Activated CD4-positive, alpha-beta T cell treated with anti-CD3 and anti-CD28 coated beads for 36 hours (primary cell): ENCODE measurements at places on chromosomes 12 and 14.

GRCh38 chr12:48996794-48997718 is 2.1 kb downstream of the DDN start:
- peaks cover 52% of the 10 kb centered on the region for H3K27me3 ChIP-seq
- peaks cover 26% of the 10 kb centered on the region for H3K4me1 ChIP-seq
- peak; percentile 84 for DNase-seq
- no peak overlapping the region for H3K27ac ChIP-seq
- H3K36me3 ChIP-seq, result peaks cover 15% of the 10 kb centered on the region

DNA sequence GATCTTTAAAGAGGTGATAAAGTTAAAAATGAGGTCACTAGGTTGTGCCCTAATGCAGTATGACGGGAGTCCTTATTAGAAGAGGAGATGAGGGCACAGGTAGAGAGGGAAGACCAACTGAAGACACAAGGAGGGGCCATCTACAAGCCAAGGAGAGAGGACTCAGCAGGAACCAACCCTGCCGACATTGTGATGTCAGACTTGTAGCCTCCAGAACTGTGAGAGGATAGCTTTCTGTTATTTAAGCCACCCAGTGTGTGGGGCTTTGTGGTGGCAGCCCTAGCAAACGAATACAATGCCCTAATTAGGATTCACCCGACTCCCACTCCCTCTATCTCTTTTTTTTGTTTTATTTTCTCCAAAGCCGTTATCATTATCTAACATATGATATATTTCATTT is 7.9 kb upstream of the IL26 start:
- peaks cover 33% of the 10 kb centered on the region for H3K4me1 ChIP-seq
- no peak overlapping the region for H3K4me3 ChIP-seq
- no peaks in the 10 kb centered on the region for H3K36me3 ChIP-seq
- no peak for DNase-seq
- H3K27me3 ChIP-seq, result peaks cover 2% of the 10 kb centered on the region
- no peak overlapping the region for H3K27ac ChIP-seq

- H3K27me3 ChIP-seq, result no peaks in the 10 kb centered on the region
- no peak overlapping the region for H3K27ac ChIP-seq
- DNase-seq, result no peak
- no peak overlapping the region for H3K4me3 ChIP-seq
- no peaks in the 10 kb centered on the region for H3K4me1 ChIP-seq
- no peaks in the 10 kb centered on the region for H3K36me3 ChIP-seq
Observed at GRCh38 chr14:102940729-102941362, 18.4 kb downstream of the AMN start.

DNA sequence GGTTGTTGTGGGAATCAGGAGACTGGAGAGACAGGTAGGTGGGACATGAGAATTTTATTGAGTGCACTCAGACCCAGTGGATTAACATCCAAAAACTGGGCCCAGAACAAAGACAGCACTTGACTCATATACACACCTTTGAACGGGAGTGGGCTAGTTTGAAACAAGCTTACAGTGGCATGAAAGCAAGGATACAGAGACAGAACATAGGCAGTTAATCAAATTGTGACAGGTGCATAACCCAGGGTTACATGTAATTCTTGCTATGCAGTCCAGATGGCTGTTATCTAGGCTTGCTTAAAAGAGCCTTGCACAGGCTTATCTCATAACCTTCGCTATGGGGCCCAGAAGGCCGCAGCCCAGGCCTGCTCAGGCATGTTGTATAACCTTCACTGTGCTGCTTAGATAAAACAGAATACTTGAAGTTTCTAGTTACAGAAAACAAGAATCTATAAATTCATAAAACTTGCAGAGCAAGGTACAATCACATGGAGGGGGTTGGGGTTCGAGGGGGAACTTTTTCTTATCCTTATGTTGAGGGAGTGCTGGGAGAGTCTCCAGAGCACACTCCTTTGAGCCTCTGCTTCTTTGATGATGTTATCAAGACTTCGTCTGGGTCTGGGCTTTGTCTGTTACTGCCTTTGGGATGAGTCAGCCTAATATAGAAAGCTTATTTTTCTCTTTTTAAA is 81.7 kb downstream of the TNFAIP2 start:
- H3K4me3 ChIP-seq, result no peak overlapping the region
- no peaks in the 10 kb centered on the region for H3K4me1 ChIP-seq
- DNase-seq, result no peak

DNA sequence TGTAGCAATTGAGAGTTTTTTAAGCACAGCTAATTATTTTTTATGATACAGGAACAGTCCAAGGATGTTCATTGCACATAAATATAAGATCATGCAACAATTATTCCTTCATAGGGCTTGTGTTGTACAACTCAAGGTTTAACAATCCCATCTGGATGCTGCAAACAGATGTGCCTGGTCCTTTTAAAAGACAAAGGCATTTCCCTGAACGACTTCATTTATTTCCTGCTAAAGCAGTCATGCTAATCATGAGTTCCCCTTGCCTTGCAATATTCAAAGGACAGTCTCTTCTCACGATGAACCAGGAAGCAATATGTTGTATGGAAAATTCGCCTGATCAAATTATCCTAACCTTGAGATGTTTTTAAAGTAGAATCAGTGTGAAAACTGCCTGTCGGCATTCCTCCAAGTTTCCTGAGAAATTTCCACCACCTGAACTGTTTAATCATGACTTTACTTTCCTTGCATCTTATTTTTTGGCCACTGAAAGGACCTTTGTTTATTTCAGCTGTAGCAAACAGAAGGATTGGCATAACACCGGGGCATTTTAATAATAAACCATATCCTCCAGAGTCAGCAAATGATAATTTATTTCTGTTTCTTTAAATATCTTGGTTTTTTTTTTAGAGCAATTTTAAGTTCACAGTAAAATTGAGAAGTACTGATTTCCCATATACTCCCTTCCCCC is 33.9 kb upstream of the TSPAN8 start:
- H3K36me3 ChIP-seq, result no peaks in the 10 kb centered on the region
- H3K4me3 ChIP-seq, result no peak overlapping the region
- H3K4me1 ChIP-seq, result no peaks in the 10 kb centered on the region
- peaks cover 2% of the 10 kb centered on the region for H3K27me3 ChIP-seq
- no peak overlapping the region for H3K27ac ChIP-seq

- H3K4me1 ChIP-seq, result peaks cover 20% of the 10 kb centered on the region
- no peaks in the 10 kb centered on the region for H3K27me3 ChIP-seq
- no peak for DNase-seq
- no peak overlapping the region for H3K4me3 ChIP-seq
- peaks cover 13% of the 10 kb centered on the region for H3K36me3 ChIP-seq
- no peak overlapping the region for H3K27ac ChIP-seq
Observed at GRCh38 chr14:34980337-34980900, 2.4 kb upstream of the SRP54 start.

DNA sequence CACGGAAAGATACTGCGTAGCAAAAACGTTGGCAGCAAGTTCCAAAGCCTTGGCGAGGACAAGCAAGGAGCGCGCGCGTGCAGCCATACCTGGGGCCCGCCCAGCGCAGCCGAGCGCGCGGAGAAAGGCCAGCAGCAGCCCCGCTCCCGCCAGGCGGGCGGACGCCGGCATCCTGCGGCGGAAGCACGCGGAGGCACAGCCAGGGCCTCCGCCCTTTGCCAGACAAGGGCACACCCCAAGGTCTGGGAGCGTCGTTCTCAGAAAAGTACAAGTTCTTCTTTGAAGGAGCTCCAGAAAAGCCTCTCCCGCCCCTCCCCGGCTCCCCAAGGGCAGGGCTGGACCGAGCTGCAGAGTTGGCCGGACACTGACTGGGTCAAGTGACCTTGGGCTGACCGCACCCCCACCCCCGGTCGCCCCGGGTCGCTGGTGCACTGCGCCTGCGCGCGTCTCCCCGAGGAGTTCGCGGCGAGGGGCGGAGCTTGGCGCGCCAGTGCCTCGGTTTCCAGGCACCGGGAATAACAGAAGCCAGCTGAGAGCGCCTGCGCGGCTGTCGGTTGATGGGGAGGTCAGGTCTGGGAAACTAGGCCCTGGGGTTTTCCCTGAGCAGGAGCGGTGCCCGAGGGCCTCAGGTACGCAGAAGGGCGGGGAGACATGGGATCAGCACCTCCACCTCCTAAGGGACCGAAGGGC is at the start of gene ZC2HC1C:
ZC2HC1C (plus strand) TSS at position 521 of the 690 bp plus-strand sequence. CDS start 933 bp downstream, outside the sequence.
- peak; percentile 79 for DNase-seq
- no peaks in the 10 kb centered on the region for H3K36me3 ChIP-seq
- H3K27ac ChIP-seq, result peak within 1 kb of the TSS; percentile 82
- H3K27me3 ChIP-seq, result no peaks in the 10 kb centered on the region
- H3K4me1 ChIP-seq, result peaks cover 8% of the 10 kb centered on the region

GRCh38 chr14:76975051-76975450 is 53.5 kb downstream of the IRF2BPL start:
- H3K27ac ChIP-seq, result no peak overlapping the region
- H3K4me3 ChIP-seq, result no peak overlapping the region
- no peaks in the 10 kb centered on the region for H3K36me3 ChIP-seq

- DNase-seq, result peak; percentile 95
- peak overlapping the region; percentile 70 for H3K27ac ChIP-seq
- peaks cover 63% of the 10 kb centered on the region for H3K4me1 ChIP-seq
Observed at GRCh38 chr12:111444925-111445725, 39.4 kb downstream of the SH2B3 start.

GRCh38 chr12:20314328-20314727 is 54.0 kb upstream of the PDE3A start:
- H3K36me3 ChIP-seq, result no peaks in the 10 kb centered on the region
- H3K4me3 ChIP-seq, result no peak overlapping the region

DNA sequence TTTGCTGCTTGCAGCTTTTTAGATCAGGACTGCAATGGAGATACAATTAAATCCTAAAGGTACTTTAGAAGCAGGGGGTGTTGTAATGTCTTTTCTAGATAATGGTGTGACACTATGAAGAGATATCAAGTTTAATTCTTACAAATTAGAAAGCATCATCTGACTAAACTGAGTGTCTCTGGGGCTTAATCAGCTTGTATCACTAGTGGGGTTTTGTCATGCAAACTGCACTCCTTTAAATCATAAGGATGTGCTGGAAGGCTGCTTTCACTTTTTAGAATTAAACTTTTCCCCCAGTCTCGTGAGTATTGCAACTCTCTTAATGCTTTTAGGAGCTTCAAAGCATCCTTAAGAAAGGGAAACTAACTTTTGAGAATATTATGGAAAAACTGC is 218.6 kb downstream of the ESR2 start:
- no peak overlapping the region for H3K4me3 ChIP-seq
- no peak for DNase-seq
- no peak overlapping the region for H3K27ac ChIP-seq
- no peaks in the 10 kb centered on the region for H3K4me1 ChIP-seq
- H3K36me3 ChIP-seq, result peaks cover 22% of the 10 kb centered on the region

DNA sequence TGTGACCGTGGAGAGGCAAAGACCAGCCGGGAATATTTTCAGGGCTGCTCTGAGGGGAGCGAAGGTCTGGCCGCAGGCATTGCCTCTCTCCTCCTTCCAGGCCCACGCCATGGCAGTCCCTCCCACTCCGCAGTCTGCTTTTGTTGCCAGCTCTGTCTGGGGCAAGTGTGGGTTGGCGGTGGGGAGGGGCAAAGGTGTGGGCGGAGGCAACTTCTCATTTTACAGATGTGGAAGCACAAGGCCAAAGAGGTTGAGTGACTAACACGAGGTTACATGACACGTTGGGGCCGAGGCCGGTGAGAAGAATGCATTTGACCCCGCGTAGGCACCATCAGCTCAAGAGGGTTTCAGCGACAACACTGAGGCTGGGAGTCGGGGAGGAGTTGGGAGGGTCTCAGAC is 6.1 kb upstream of the FAIM2 start:
- no peaks in the 10 kb centered on the region for H3K36me3 ChIP-seq
- peaks cover 3% of the 10 kb centered on the region for H3K4me1 ChIP-seq
- no peak overlapping the region for H3K4me3 ChIP-seq
- H3K27ac ChIP-seq, result no peak overlapping the region
- H3K27me3 ChIP-seq, result no peaks in the 10 kb centered on the region
- DNase-seq, result peak; percentile 27

- no peak for DNase-seq
- H3K27me3 ChIP-seq, result no peaks in the 10 kb centered on the region
- no peak overlapping the region for H3K4me3 ChIP-seq
- H3K4me1 ChIP-seq, result no peaks in the 10 kb centered on the region
- H3K36me3 ChIP-seq, result no peaks in the 10 kb centered on the region
Observed at GRCh38 chr14:43418324-43418723, 1088.8 kb downstream of the FSCB start.

GRCh38 chr12:73383584-73384222 is 1111.5 kb downstream of the TRHDE start:
- no peak overlapping the region for H3K27ac ChIP-seq
- H3K36me3 ChIP-seq, result no peaks in the 10 kb centered on the region
- H3K27me3 ChIP-seq, result no peaks in the 10 kb centered on the region
- H3K4me1 ChIP-seq, result no peaks in the 10 kb centered on the region
- DNase-seq, result no peak

GRCh38 chr12:30740274-30740673 is 14.5 kb downstream of the CAPRIN2 start:
- no peak overlapping the region for H3K4me3 ChIP-seq
- H3K27me3 ChIP-seq, result no peaks in the 10 kb centered on the region
- DNase-seq, result no peak
- H3K4me1 ChIP-seq, result no peaks in the 10 kb centered on the region
- peaks cover 21% of the 10 kb centered on the region for H3K36me3 ChIP-seq

GRCh38 chr12:105454688-105455087 is 124.2 kb downstream of the C12orf75 start:
- H3K27me3 ChIP-seq, result peaks cover 10% of the 10 kb centered on the region
- H3K27ac ChIP-seq, result no peak overlapping the region
- H3K4me1 ChIP-seq, result no peaks in the 10 kb centered on the region
- H3K36me3 ChIP-seq, result no peaks in the 10 kb centered on the region

DNA sequence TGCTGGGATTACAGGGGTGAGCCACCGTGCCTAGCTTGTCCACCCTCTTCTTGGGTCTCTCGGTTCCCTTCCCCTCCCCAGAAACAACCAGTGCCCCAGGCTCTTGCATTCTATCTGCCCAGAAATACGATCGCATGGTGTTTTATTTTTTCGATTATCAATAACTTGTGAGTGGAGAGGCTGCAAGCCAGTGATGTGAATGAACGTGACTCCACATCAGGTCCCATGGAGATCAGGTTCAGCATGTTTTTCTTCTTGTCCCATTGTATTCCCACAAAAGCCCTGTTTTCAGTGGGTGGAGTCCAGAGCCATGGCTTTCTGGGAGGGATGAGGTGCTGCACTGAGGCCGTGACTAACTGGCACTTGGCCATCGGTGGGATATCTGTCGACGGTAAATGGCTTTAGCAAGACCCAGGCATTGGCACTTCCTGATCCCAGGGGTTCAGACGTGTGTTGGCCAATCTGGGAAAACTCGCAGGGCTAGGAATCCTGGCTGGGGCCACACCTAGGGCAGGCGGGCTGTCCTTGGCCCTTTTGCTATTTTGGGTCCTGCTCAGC is 12.7 kb upstream of the HNF1A start:
- no peak overlapping the region for H3K4me3 ChIP-seq
- H3K36me3 ChIP-seq, result no peaks in the 10 kb centered on the region
- no peak overlapping the region for H3K27ac ChIP-seq
- H3K27me3 ChIP-seq, result no peaks in the 10 kb centered on the region
- peaks cover 29% of the 10 kb centered on the region for H3K4me1 ChIP-seq
- DNase-seq, result no peak

- no peak for DNase-seq
- no peak overlapping the region for H3K4me3 ChIP-seq
- no peaks in the 10 kb centered on the region for H3K27me3 ChIP-seq
Observed at GRCh38 chr12:104684884-104685283, 228.1 kb downstream of the CHST11 start.

- H3K27me3 ChIP-seq, result no peaks in the 10 kb centered on the region
- peaks cover 99% of the 10 kb centered on the region for H3K4me1 ChIP-seq
Observed at GRCh38 chr12:96208801-96209549, 14.8 kb downstream of the ELK3 start.
